ENCODE measurements at places on chromosomes 7 and 10.
A peak's percentile ranks its signal among the peaks of the same experiment; 100 is the strongest.

- no peak for DNase-seq
Measured at GRCh38 chr7:140222814-140223213, 46.0 kb upstream of the KDM7A start.

DNA sequence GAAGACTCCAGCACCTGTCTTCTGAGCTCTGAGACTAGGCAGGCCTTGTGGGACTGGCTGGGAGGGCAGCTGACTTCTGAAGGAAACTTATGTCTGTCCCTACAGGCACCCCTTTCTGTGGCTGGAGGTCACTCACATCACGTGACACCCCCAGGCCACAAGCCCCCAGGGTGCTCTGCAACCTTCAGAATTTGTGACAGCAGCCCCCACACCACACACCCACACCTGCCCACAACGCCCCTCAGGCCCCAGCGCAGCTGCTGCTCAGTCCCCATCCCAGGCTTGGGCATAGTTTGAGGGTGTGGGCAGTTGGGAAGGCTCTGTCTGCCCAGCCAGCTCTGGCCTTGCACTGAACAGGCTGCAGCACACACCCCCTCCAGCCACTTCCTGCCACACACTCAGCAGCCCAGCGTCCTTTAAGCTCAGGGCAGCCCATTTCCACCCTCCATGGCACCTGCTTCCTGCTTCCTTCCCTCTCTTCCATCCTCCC lies 80.0 kb upstream of the UNC5B start:
- DNase-seq = no peak

- DNase-seq = peak; percentile 39
Measured at GRCh38 chr7:6256677-6257535, 15.5 kb downstream of the CYTH3 start.

GRCh38 chr7:45173596-45174327 lies 16.2 kb downstream of the RAMP3 start:
- DNase-seq = no peak
